ENCODE measurements at places on chromosomes 3 and 15.
A peak's percentile ranks its signal among the peaks of the same experiment; 100 is the strongest.

GRCh38 chr3:13462822-13463221 is 17.3 kb upstream of the HDAC11 start:
- DNase-seq, result no peak

DNA sequence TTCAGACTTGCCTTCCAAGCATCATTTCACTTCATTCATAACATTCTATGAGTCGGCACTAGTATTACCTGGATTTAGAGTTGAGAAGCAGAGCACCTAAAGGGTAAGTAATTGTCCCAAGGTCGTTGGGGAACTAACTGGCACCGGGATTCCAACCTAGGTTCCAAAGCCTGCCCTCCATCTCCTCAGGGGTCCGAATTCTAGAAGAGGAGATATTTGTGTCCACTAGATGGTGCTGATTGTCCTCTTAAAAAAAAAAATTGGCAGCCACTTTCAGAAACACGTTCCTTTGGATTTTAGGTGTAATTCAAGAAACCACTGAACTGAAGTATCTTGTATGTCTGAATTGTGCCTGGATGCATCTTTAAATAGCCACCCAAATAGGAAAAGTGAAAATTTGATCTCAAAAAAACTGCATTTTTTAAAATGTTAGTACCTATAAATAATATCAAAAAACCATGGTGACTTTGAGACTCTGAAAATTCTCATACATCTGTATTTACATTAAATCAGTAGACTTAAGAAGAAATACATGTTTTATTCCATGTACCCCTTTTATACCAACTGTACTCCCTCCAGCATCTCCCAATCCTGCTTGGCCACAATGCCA is 3.9 kb upstream of the FSIP1 start:
- DNase-seq, result peak; percentile 24

DNA sequence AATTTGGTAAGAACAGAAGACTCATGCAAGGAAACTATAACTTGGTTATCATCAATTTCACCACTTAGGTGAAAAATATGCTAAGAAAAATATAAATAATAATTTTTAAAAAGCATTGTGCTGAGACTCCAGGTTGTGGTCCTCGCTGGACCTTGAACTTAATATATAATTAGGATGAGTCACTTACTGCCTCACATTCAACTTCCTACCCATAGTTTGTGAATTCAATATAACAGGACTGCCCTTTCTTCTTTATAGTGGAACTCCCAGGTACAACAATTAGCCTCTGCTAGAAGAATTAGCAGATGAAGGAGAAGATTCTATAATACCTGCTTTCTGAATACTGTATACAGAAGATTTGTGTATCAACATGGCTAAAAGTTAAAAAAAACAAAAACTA is 149.1 kb upstream of the SPRED1 start:
- no peak for DNase-seq

GRCh38 chr3:160928183-160928726 is 172.2 kb downstream of the PPM1L start:
- DNase-seq, result no peak

- DNase-seq, result no peak
These were observed 141.2 kb upstream of the MANF start for GRCh38 chr3:51243924-51244323.

DNA sequence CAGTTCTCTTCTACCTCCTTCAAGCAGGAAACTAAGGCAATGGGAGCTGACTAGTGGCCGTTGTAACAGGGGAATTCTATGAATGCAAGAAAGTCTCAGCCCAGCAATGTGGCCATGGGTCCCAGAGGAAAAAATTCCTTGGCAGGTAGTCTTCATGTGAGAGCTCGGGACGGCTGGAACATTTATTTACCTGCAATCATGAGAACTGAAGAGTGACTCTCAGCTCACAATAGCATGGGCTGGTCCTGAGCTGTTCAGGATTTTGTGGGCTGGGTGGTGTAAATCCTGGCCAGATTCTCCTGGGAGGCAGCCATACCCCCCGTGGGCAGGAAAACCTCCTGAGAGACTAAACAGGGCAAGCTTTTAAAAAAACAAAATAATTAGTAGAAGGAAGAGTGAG is 330.3 kb upstream of the CTNNB1 start:
- no peak for DNase-seq

DNA sequence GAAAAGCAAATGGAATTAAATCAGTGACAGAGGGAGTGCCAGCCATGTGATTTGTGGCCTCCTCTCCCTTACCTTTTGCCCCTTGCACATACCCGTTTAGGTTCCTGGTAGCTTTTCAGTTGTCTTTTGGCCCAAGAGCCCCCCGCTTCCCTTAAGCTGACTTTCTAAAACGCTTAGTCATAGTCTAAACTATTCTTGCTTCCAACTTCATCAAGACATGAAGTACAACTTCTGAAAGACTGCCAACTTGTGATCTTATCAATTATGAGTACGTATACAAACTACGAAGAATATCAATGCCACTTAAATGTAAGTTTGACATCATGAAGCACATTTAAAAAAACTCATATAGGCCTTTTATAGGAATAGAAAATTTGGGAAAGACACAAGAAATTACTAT is 61.9 kb downstream of the EIF3J start:
- no peak for DNase-seq

- no peak for DNase-seq
These were observed 328.0 kb upstream of the MANF start for GRCh38 chr3:51057121-51057520.

DNA sequence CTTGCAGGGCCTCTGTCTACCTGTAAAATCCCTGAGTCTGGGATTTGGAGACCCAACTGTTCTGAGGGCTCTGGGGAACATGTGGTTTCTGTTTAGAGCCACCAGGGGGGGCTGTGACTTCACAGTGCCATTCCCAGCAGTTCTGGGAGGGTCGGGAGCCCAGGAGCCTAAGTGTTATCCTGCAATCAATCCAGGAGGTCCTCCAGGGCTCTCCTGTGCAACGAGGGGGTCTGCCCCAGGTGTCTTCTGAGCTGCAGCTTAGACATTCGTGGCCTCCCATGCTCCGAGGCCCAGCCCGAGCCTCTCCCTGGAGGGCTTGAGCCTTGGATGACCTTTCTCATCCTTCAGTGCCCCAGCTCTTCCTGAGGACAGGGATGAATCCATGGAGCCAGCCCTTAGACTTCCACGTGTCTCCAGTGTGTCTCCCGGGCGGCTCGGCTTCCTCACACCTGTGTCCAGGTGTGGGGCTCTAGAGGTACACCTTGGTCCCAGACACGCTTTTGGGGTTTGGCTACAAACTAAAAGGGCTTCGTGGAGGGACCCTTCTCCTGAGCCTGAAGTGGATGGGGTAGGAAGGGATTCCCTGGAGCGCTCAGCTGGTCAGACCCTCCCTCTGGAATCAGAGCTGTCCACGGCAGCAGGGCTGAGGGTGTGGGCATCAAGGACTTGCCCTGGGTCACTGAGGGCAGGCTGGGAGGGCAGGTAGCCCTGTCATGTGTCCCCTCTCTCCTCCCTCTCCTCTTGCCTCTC is 20.3 kb upstream of the ABTB1 start:
- DNase-seq, result peak; percentile 37

DNA sequence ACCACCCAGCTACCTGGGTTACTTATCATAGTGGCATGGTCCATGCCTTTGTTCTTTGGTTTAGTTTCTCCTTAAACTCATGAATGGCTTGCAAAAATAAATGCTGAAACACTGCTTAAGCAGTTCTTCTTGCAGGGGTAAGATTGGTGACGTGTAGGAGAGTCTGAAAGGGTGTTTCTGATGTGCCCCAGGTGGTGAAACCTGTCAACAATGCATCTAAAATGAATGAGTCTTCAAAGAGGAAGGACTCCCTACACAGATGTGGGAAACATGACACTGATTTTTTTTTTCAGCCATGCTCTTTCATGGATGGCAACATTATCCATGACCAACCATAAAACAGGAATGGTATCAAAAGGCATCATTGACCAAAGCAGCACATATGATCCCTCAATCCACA is 72.0 kb downstream of the KCNH8 start:
- no peak for DNase-seq

DNA sequence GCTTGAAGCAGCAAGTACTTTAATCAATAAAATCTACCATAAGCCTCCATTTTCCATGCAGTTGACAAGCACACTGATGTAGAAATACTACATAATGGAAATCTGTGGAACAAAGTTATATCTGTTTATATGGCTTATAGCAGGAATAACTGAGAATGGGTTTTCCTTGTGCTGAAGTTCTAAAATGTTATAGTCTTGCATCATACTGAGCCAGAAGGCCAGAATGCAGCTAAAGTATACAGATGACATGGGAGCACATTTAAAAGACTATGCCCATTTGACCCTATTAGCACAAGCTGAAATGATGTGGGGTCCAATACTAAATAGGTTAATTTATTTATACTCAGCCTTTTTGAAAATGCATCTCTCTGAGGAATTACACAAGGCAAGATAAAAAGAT is 25.1 kb downstream of the SLC24A5 start:
- no peak for DNase-seq

- no peak for DNase-seq
These were observed 3.3 kb upstream of the CEP97 start for GRCh38 chr3:101720851-101721840.

DNA sequence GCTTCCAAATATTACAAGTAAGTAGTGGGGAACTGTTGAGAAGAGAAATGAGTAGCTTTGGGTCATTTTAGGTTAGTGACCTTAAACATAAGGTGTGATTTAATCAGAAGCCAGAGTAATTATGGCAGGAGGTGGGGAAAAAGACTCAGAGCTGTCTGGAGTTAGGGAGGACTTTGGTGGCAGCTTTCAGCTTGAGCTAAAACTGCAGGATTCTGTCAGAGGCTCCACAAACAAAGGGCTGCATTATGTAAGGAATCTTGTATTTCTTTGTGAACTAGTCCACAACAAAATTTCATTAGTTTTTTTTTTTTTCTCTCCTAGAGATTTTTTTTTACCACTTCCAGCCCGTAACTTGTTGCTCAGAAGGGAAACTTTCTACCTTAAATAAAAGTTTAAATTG is 345.3 kb downstream of the TIGIT start:
- DNase-seq, result no peak

DNA sequence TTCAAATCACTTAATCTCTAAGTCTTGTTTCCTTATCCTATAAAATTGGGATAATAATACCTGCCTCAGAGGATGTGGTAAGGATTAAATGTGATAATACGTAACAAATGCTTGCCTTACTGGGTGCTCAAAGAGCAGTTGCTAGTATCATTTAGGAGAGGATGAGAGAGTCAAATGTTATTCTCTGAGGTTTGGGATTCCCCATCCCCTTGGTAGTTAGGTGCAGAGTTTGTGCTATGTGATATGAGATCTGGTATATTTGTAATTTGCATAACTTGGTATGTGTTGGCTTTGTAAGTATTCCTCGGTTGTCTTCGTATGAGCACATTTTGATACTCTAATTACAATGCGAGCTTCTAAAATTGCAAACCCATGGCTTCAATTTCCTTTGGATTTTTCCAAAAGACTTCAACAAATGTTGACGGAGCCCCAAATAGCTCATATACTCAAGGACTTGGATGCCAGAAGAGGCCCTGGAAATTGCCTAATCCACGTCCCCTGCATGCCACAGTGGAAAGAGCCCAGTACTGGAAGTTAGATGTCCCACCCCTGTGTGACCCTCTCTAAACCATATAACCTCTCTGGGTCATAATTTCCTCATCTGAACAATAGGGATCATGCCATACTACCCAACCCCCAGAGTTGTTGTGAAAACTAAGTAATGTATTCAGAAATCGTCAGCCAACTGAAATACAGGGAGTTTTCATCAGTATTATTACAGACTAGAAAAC is 85.0 kb downstream of the FBN1 start:
- DNase-seq, result no peak

DNA sequence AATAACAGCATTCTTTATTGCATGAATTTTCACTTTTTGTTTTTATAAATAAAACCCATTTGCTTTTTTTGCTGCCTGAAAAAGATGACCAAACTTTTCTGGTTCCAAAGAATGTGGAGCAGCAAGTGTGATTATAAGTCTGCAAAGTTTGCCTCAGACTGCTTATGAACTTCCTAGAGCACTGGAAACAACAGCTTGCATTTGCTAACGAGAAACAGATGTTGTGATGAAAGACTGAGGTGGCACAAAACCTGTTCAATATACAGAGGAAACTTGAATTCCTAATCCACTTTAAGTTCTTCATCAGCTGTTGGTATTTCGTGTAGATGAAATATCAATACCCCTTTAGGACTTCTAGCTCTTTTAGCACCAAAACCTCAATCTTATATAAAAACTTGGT is 9.3 kb downstream of the ZPLD1 start:
- DNase-seq, result no peak

DNA sequence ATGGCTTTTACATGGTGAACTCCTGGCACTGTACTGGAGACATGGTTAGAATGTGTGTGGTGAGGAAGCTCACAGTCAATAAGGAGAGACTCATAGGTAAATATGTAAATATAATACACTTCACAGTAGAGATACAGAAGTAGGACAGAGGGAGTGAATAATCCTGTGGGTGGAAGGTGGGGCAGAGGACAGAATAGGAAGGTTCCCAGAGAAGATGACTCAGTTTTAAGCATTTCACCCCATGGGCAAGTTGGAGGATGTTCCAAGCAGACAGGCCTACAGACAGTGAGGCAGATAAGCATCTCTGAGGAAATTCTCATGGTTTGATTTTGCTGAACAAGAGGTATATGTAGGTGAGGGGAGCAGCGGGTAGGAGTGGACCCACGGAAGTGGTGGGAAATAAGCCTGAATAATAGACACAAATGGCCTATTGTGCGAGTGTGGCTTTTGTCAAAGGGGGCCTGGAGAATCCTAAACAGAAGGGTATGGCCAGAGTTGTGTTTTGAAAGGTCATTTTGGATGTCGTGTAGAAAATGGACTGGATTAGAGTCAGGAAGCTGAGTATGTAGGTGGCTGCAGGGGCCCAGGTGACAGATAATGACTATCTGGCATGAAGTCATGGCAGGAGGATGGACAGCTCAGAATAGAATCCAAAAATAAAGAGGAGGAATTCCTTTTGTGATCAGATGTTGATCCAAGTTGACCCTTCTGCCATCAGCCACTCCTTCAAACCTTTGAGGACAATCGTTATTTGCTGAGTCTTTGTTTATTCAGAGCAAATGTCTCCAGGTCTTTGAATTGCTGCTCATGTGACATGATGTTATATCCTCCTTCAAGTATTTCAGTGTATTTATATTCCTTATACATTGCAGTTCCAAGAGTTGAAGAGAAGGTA is 97.3 kb upstream of the THRB start:
- DNase-seq, result no peak

DNA sequence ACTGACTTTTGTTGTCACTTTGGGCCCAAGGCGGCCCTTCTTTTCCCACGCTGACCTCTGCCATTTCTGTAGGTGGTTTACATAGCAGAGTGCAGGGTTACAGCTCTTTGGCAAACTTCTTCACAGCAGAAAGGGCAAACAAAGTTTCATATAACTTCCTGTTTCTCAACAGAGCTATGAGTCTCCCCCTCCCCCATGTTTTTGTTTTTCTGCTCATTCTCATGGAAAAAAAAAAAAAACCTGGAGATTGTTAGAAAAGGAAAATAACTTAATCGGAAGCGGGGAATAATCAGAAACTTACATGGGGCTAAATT is 342.0 kb upstream of the NR2F2 start:
- DNase-seq, result no peak

GRCh38 chr3:135809021-135809634 is 156.4 kb upstream of the PPP2R3A start:
- DNase-seq, result no peak

- no peak for DNase-seq
These were observed 72.8 kb upstream of the ZNF280D start for GRCh38 chr15:56806148-56806536.

- no peak for DNase-seq
These were observed 100.8 kb downstream of the EEFSEC start for GRCh38 chr3:128254066-128254590.

- DNase-seq, result no peak
These were observed 15.1 kb downstream of the CXCR6 start for GRCh38 chr3:45958321-45958791.

GRCh38 chr15:89506026-89506686 is 9.8 kb upstream of the RHCG start:
- DNase-seq, result no peak

- no peak for DNase-seq
These were observed 281.8 kb downstream of the FAM43A start for GRCh38 chr3:194967151-194968117.
